T-helper 9 cell (primary cell): ENCODE measurements at places on chromosomes 16 and 17.

DNA sequence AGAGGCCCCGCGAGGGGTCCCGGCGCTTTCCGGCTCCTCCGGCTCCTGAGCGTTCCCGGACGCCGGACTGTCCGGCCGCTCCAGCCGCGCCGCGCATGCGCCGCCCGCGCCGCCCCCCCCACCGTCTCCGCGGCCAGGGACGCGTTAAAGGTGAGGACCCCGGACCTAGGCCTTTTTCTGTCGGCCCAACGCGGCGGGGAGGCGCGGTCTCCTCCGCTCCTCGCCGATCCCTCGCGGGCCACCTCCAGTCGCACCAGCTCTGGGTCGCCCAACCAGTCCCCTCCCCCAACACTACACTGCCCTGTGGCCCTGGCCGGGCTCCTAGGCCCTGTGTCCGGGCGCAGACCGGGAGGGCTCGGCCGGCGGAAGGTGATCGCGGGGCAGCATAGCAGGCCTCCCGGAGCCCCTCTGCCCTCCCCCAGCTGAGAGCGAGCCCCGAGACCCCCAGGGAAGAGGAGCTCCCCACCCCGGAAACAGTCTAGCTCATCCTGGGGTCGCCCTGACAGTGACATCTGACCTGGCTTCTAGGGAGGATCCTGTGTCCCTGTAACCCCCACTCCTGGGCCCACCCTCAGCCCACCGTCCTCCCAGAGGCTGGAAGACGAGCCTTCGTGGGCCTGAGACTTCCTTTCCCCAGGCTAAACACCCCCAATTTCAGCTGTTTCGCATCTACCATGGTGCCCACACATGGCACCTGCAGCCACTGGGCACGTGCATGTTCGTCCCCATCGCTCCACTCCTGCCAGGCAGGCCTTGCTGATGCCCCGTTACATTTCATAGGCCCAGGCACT is 14.7 kb upstream of the BCAR1 start:
- DNase-seq, result no peak

GRCh38 chr17:79664930-79665737 is 54.3 kb upstream of the RBFOX3 start:
- DNase-seq, result no peak

DNA sequence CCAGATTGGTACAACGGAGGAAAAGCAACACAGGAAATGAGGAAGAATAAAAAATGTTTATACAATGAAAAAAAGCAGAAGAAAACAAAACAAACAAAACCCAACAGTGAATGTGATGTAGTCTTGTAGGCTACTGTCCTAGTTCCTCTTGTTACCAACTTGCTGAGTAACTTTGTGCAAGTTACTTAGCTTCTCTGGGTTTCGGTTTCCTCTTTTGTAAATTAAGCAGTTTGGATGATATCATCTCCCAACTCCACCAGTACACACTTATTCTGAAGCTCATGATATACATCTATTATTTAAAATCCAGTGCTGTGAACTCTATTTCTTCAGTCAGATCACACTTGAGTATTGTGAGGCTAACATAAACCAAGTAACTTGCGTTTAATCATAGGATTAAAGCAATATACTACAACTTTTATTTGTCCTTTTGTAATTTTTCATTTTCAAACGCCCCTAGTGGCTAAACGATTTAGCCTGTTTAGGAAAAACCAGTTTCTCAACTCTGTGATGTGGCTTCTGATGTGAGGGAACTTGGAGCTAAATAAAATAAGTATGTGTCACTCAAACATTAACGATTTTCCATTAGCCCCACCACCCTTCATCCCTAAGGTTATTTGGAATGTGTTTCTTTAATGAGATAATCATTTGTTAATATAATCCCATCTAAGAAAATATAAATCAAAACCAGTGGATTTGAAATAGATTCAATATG is 1.4 kb upstream of the UNK start:
- no peak for DNase-seq

GRCh38 chr16:26087091-26087490 is 395.3 kb downstream of the HS3ST4 start:
- no peak for DNase-seq

DNA sequence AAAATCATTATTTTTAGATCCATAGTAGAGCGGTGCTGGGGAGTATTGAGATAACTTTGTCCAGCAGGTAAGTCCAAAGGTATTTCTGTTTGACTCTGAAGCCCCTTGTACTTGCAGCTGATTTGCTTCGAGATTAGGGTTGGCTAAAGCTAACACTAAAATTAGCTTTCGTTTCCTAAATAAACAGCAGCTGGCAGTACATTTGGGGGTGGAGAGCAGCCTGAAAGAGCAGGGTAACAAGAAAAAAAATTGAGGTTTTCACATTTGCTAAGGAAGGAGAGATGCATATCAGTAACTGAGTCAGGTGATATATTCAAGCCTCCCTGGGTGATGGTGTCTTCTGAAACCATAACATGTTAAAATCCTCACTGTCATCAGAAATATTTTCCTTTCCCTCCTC is 37.4 kb upstream of the TMC5 start:
- DNase-seq, result no peak

DNA sequence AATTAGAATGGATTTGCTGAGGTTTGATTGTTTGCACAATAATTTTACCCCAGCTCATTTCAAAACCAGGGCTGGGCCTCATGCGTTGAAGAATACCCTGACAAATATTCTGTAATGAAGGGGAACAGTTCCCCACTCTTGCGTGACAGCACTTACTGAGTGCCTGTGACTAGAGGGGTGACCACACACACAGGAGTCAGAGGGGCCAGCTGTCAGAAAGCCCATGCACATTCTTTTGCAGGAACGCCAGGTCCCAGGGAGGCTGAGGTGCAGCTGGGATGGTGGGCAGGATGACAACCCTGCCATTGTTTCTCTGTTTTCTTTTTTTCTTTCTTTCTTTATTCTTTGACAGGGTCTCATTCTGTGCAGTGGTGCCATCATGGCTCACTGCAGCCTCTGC is 44.6 kb downstream of the SMPD3 start:
- no peak for DNase-seq

DNA sequence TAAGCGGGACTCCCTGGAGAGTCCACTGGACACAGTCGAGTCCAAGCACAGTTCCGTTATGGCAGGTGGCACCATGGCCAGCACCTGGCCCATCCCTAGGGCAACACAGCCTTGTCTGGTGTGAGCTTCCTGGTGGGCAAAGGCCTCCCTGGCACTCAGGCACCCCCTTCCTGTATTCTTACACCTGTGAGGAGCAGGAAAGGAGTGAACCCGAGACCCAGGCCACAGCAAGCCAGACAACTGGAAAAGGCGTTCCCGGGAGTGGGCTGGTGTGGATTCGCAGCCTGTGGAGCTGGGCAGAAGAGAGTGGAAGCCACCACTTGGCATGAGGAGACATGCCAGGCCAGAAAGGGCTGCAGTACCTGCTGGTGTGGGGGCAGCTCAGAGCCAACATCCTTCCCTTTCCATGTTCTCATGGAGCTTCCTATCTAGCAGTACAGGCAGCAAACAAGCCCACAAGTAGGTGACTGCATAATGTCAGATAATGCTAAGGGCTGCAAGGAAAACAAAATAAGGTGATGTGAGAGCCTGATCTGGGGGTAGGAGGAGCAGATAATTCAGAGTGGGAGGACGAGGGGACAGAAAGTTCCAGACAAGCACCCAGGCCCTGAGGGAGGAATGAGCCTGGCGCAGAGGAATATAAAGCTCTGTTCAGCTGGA is 87.0 kb downstream of the GNAO1 start:
- DNase-seq, result no peak

- no peak for DNase-seq
Measured at GRCh38 chr17:8192070-8192815, 2.3 kb upstream of the BORCS6 start.

- no peak for DNase-seq
Measured at GRCh38 chr17:66541461-66542128, 239.2 kb downstream of the PRKCA start.

- no peak for DNase-seq
Measured at GRCh38 chr17:77958716-77959125, 218 bp downstream of the TNRC6C start.

DNA sequence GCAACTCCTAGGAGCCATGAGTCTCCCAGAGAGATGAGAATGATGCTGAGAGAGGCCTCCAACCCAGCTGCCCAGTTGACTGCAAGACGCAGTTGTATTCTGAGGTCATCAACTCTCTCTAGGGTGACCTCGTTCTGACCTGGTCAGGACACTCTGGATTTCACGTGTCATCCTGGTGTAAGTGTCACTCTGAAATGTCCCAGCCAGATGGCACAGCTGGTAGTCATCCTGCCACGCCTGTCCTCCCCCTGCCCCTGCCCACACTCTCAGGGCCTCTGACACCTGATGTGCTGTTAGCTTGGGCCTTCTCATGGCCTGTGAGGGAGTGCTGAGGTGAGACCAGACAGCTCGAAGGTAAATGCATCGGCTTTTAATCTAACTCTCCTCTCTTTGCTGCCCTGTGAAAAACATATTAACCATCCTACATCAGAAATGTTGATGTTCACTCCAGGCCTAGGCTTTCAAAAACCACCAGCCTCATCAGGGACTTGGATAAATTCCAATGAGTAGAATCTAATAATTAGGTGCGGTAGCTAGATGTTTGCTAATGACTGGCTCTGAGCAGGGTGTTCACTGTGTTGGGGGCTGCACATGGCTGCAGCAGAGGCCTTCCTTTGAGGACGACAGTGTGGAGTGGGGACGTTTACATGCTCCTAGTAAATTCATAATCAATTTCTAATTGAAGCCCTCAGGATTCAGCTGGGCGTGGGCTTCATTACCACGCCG is 13.8 kb downstream of the MLYCD start:
- no peak for DNase-seq

GRCh38 chr17:80406146-80406545 is 8.8 kb upstream of the ENDOV start:
- DNase-seq, result no peak

DNA sequence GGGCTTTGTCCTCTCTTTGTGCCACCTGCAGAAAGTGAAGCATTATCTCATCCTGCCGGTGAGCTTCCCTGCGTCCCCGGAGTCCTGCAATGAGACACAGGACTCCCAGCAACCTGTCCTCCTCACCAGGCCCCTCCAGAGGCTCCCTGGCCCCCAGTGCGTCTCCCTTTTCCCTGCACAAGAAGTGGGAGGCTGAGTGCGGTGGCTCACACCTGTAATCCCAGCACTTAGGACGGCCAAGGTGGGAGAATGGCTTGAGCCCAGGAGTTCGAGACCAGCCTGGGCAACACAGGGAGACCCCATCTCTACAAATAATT is 8.4 kb downstream of the GRB7 start:
- no peak for DNase-seq

- DNase-seq, result no peak
Measured at GRCh38 chr17:70558821-70559220, 389.5 kb downstream of the KCNJ2 start.

GRCh38 chr17:76524598-76525512 is 12.7 kb downstream of the CYGB start:
- DNase-seq, result no peak

- no peak for DNase-seq
Measured at GRCh38 chr16:11333702-11334101, 11.6 kb upstream of the RMI2 start.

- DNase-seq, result no peak
Measured at GRCh38 chr16:50284131-50284911, 18.0 kb downstream of the ADCY7 start.

- DNase-seq, result no peak
Measured at GRCh38 chr17:10814075-10814474, 10.2 kb upstream of the TMEM238L start.

- DNase-seq, result no peak
Measured at GRCh38 chr16:14650629-14651028, 17.9 kb downstream of the BFAR start.

- no peak for DNase-seq
Measured at GRCh38 chr16:86085161-86085611, 186.2 kb downstream of the IRF8 start.

- DNase-seq, result no peak
Measured at GRCh38 chr17:44400226-44400847, 10.9 kb upstream of the ITGA2B start.

DNA sequence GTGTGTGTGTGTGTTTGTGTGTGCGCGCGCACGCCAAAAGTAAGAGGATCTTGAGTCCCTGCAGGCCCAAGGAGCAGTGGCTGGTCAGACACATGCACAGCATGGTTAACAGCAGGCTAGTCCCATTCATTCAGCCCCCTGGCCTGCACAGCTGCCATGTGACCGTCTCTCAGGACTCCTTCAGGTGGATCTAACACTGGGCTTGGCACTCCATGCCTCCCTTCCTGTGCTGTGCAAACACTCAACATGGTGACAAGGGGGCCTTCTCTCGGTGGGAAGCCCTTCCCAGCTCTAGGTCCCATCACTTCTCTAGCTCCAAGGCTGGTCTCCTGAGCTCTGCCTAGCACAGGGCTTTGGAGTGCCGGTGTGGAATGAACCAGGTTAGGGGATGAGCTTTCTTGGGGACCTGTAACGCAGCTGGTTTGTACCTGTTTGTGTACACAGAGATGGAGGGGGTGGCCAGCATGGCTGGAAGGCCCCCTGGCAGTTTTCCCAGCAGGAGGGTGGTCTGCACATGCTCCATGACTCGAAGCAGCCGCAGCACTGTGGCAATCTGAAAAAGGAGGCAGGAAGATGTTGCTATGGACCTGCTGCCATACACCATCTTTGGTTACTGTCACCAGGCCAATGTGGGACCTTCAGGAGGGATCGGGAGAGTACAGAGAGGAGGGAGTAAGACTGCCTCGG is 69.4 kb upstream of the GCSH start:
- DNase-seq, result no peak

DNA sequence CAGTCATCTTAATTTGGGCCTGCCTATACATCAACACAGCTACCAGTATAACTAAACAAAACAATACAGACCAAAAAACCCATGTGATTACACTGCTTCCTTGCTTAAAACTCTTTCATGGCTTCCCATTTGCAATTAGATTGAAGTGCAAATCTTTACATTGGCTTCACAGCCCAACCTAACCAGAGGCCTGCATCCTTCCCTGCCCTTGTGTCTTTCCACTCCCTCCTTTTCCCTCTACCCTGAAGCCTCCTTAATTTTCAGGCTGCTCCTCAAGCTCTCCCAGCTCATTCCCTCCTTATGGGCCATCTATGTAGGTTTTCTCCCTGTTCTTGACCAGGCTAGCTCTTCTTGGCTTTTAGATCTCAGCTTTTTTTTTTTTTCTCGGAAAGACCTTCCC is 147.8 kb downstream of the TOX3 start:
- no peak for DNase-seq

GRCh38 chr16:57941016-57941664 is 29.8 kb downstream of the CNGB1 start:
- DNase-seq, result no peak

DNA sequence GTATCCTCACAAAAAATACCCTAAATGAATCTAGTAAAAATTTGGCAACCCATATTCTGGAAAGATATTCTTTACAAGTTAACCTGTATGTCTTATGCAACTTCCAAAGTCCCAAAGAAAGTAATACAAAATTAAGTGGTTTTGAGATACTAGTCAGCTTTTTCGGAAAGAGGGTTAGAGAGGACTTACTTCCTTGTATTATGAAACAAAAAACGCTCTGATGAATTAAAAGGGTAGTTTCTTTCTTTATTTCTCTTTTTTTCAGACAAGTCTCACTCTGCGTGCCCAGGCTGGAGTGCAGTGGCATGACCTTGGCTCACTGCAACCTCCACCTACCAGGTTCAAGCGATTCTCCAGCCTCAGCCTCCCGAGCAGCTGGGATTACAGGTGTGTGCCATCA is 51.6 kb downstream of the KANSL1 start:
- DNase-seq, result no peak

GRCh38 chr17:57872536-57872935 is 22.7 kb upstream of the MRPS23 start:
- no peak for DNase-seq
